Esophagus mucosa (tissue), 1 donor: ENCODE measurements at places on chromosomes 12 and 14.

DNA sequence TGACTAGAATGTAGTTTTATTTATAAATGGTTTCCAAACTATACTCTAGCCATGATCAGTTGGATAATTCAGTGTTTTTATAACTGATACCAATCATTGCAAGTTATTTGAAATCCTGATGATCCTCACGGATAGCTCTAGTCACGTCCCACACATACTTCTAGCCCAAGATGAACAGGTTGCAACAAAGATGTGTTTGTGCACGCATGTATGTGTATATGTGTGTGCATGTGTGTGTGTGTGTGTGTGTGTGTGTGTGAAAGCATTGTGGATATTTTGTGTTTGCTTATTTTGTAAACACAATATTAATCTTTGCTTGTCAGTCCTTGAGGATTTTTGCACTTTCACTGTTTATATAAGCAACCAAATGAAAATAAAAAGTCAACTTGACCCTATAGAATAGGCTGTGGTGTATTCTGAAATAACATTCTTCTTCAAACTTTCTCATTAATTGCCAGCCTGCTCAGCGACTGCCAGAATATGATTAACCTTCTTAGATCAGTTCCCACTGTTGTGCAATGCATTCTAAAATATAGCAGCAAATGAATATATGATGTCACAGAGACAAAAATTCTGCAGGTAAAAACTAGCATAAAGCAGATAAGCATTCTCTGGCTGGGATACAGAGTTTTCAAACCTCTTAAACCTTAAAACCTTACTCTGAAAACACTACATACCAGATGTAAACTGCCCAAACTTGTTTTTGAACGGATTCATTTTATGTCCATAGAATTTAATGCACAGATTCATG is 48.8 kb upstream of the HIF1A start:
- ATAC-seq: peak; percentile 74

DNA sequence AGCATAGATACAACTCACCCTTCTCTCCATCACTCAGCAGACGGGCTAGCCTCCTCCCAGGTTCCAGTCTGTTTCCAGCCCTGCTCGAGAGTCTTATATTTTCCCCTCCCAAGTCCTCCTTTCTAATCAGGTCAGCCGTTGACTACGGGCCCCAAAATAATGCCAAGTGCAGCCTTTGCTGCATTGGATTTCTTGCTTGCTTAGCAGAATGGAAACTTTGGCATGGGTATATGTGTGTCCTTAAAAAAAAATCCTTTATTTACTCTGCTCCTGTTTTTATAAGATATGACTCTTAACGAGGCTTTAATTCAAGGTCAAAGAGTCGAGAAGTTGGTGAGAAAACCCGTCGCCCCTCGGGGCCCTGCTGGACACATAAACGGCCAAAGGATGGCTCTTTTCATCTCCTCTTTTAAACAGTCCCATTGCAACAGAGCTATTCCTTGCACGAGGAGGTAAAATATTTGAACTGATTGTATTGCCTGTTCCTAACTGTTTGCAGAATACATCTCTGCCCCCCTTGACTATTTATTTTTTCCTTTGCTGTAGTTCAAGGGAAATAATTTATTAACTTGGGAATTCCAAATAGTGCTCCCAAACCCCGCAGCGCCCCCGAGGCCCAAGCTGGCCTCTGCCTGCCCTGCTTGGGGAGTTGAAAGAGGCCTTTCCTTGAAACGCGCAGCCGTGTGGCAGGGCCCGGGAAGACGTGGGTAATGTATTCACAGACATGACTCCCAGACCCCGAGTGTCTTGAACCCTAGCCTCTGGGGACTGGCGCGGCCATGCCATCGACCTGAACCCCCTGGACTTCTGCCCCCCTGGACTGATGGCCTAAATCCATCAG is 156.5 kb upstream of the MYL2 start:
- no peak for ATAC-seq

- ATAC-seq: peak; percentile 91
Observed at GRCh38 chr12:13084898-13085640, 18.4 kb downstream of the GSG1 start.

DNA sequence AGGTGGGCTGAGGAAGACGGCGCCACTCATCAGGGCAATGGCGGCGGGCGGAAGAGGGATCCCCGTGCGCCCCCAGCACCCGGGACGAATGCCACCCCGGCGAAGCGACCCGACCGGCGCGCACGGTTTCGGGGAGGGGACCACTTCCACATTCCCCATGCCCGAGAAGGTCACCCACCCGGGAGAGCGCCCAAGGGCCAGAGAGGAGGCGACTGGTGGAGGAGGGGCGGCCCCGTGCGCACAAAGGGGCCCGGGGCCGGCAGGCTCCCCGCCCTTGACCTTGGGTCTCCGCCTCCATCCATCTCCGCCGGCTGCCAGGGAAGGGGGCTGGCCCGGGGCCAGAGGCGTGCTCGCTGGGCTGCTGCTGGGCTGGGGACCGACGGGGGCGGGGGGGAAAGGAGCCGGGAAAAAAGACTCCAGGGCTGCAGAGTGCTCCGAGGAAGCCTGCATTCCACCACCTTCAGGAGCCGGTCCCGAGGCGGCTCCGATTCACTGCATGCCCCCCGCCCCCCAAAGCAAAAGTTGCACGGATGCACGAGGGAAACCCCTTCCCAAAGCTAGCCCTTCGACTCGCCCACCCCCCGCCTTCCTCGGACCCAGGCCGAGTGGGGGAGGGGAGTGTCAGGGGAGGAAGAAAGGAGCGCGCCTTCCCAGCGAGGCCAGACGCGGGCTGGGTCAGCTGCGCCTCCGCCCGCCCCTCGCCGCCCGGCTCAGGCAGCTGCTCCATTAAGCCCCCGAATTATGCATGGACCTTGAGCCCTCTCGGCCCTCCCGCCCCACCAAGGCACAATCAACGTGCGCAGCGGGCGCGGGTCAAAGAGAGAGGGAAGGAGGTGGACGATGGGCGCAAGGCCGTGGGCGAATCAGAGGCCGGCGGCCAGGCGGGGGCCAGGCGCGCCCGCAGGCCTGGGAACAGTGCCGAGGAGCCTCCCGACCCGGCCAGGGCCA is 26.2 kb downstream of the BCL11B start:
- no peak for ATAC-seq
